ENCODE measurements at places on chromosomes 12 and 14. TPM values are rescaled to one million over a fixed set of nuclear protein-coding genes. Genes with fewer than 3 reads are reported as not detected.

SERPINA4 gene
- total RNA-seq = not detected

IGFBP6 gene
- total RNA-seq = 5.7 TPM

C12orf75 gene
- total RNA-seq = 68.6 TPM

NTN4 gene
- total RNA-seq = 0.69 TPM

SLC25A3 gene
- total RNA-seq = 697 TPM

CCDC184 gene
- 0.32 TPM for total RNA-seq

Measured in activated T-cell treated with anti-CD3 and anti-CD28 coated beads, Interleukin-2, amount 50 U/mL, for 72 hours (primary cell).